ENCODE measurements at places on chromosomes 7 and 10. TPM values are rescaled to one million over a fixed set of nuclear protein-coding genes. Genes with fewer than 3 reads are reported as not detected.

SPDYE18 gene
- 0.31 TPM for polyA plus RNA-seq

DYNC1I1 gene
- polyA plus RNA-seq, result 0.69 TPM

PPP1R9A gene
- 0.51 TPM for polyA plus RNA-seq

ANKRD1 gene
- 0.96 TPM for polyA plus RNA-seq

MSRB2 gene
- 15.9 TPM for polyA plus RNA-seq

MET gene
- polyA plus RNA-seq, result 2.1 TPM

PRKAR2B gene
- 2.9 TPM for polyA plus RNA-seq

FAM13C gene
- 4.4 TPM for polyA plus RNA-seq

FFAR4 gene
- polyA plus RNA-seq, result 0.15 TPM

GDF2 gene
- not detected for polyA plus RNA-seq

YAE1 gene
- 20.8 TPM for polyA plus RNA-seq

GIMAP5 gene
- 5.2 TPM for polyA plus RNA-seq

GDI2 gene
- 58.2 TPM for polyA plus RNA-seq

TMEM225B gene
- 0.66 TPM for polyA plus RNA-seq

MNX1 gene
- 0.08 TPM for polyA plus RNA-seq

HHEX gene
- polyA plus RNA-seq, result 3.4 TPM

VWA2 gene
- 0.71 TPM for polyA plus RNA-seq

FLNC gene
- 3.1 TPM for polyA plus RNA-seq

DKK1 gene
- polyA plus RNA-seq, result 0.41 TPM

OPALIN gene
- polyA plus RNA-seq, result not detected

All from esophagus (tissue), 2 donors.